ENCODE measurements at places on chromosomes 1 and 21.

GRCh38 chr1:198730952-198731351, 92.1 kb downstream of the PTPRC start:
- no peak for DNase-seq

DNA sequence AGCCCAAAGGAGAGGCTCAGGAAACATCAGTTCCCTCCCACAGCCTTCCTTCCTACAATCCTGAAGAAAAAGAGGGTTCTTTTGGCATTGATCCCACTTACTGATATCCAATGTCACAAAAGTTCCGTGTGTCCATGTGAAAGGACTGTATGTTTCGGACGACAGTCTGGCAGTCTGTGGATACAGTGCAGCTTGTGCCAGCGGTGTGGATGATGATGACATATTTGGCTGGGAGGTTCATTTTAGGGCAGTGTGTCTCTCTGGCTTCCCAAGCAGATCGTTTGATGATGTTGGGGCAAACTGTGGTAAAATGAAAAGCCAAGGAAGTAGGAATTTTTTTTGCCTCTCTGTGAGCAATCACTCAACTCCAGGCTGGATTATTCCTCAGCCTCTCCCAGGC, 10.4 kb downstream of the PGLYRP3 start:
- no peak for DNase-seq

DNA sequence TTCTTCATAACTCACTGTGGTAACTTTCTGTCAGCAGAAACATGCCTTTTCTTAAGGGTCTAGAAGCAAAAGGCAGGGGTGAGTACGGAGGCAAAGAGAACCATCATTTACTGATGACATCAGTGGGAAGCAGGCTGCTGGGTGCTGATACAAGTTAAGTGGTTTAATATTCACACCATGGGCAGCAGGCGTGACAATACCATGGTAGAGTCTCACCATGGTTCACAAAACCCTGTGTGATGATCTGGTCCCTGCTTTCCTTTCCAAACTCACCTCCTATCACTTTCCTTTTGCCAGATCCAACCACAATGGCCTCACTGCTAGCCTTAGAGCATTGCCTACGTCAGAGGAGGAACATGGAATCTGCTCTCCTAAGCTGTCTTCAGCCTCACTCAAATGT, 8.7 kb downstream of the MAB21L3 start:
- DNase-seq, result no peak

GRCh38 chr1:36482724-36483388, at the start of gene CSF3R:
Gene CSF3R, minus strand, starts transcription at chr1:36482913. Its CDS starts 3,417 bp downstream, at chr1:36479496.
- no peak for DNase-seq

GRCh38 chr1:49102752-49103151, 326.1 kb upstream of the BEND5 start:
- DNase-seq, result no peak

DNA sequence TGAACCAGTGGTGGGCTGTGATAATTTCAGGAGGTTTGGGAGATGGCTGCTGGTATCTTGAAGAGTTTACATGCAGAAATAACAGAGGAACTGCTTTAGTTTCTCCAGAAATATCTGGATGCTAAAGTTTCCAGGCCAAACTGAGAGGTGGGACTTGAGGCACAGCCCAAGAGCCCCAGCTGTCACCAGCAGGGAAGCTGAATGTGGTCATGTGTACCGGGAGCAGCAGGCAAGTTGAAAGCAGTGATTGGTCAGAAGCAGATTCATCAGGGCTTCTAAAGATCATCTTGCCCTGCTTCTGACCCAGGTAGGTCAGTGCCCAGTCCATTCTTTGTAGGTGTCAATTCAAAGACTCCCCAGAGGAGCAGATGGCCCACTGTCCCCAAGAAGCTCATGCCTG, 7.9 kb upstream of the RPTN start:
- no peak for DNase-seq

- DNase-seq, result no peak
Observed at GRCh38 chr21:46376856-46377453, 53.0 kb downstream of the PCNT start.
